ENCODE measurements at places on chromosomes 3 and 15. TPM values are rescaled to one million over a fixed set of nuclear protein-coding genes. Genes with fewer than 3 reads are reported as not detected.

GRCh38 chr3:137294139-137294538 lies 336.4 kb downstream of the IL20RB start:
- no peak for DNase-seq

DNA sequence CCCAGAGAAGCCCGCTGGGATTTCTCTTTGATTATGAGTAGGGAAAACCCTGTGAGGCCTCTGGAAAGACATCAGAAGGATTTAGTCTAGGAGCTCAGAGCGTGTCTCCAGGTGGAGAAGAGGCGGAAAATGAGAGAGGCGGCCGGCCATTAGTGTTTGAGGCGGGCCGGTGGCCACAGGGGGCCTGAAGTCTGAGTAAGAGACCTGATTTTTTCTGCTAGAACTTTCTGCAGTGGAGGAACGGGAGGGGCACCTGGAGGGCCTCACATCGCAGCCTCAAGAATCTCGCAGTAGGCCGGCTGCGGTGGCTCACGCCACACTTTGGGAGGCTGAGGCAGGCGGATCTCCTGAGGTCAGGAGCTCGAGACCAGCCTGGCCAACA lies 28.5 kb downstream of the KLHDC8B start:
- no peak for DNase-seq

GRCh38 chr3:76487446-76487845 lies 552.5 kb upstream of the ROBO2 start:
- DNase-seq: peak; percentile 0

- DNase-seq: peak; percentile 59
Measured at GRCh38 chr15:39874890-39875549, 45.0 kb downstream of the GPR176 start.

GRCh38 chr3:27105904-27106303 lies 263.3 kb downstream of the NEK10 start:
- no peak for DNase-seq

- peak; percentile 86 for DNase-seq
Measured at GRCh38 chr15:70375006-70375431, 277.3 kb upstream of the TLE3 start.

GRCh38 chr3:61538486-61538885 lies 22.9 kb upstream of the PTPRG start:
- no peak for DNase-seq

- no peak for DNase-seq
Measured at GRCh38 chr3:106943071-106943470, 434.2 kb upstream of the CCDC54 start.

DNA sequence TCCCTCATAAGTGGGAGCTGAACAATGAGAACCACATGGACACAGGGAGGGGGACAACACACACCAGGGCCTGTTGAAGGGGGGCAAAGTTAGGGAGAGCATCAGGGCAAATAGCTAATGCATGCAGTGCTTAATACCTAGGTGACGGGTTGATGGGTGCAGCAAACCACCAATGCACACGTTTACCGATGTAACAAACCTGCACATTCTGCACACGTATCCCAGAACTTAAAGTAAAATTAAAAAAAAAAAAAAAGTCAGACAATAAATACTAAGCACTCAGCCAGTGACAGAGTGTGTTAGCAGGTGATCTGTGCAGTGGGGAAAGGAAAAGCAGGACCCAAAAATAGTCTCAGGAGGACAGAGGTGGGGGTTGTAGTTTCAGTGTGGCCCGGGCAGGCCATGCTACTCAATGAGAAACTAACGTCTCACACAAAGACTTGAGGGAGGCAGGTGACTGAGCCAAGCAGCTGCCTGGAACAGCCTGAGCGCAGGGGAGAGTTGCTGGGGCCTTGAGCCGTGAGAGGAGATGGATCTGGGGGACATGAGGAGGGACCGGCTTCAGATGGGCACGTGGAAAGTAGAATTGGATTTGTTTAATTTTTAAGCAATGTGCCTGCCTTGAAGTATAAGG lies 18.4 kb downstream of the ANKDD1A start:
- DNase-seq: no peak

- no peak for DNase-seq
Measured at GRCh38 chr3:50644561-50644960, 27.6 kb downstream of the MAPKAPK3 start.

DNA sequence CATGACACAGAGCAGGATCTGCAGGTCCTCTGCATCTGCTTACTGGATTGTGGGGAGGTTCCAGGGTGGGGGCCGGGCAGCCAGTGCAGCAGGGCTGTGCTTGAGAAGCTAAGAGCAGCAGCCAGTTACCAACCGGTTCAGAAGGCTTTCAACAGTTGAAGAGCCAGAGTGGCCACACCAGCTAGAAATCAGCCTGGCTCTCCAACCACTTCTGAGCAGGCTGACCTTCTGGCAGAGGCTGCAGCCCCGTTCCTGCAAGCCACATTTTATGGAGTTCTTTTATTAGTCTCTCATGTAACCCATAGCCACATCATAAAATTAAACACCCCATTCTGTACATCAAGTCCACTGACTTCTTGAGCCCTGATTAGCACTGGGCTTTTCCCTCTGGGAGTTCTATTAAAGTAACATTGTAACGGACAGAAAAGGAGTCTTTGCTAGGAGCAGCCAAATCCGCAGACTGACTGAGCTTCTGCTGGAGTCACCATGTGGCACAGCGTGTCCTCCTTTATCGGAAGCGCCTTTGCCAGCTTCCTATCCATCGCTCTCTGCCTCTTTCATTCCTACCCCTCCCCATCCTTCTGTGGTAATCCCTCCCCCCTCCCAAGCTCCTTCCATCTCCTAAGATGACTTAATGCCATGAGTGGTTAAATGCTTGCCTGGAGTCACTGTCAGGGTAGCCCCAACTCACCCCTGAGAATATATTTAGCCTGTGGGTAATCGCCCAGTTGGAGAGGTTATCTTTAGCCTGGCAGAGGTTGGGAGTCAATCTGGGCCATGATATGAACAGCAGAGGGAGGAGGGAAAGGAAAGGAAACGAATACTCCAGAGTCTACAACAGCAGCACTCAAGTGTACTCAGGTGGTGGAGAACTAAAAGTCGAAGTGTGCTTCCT lies 138.5 kb upstream of the HES1 start:
- no peak for DNase-seq

DNA sequence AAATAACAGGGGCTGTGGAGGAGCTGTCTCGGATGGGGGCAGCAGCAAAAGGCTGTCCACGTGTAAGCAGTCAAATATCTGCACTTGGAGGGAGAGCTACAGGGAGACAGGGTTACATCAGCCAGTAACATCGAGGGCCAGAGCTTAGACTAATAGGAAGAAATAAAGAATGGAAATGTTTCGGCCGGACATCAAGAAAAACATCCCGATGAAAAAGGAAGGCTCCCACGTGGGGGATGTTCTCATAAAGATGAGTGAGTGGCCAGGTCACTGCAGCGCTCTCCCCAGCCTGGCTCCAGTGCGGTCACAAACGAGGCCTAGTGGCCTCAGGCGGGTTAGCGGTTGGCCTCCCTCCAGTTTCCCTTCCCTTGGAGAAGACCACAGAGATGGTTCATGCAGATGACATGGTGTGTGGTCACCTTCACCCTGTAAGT lies 56.1 kb upstream of the WNT5A start:
- peak; percentile 97 for DNase-seq

DNA sequence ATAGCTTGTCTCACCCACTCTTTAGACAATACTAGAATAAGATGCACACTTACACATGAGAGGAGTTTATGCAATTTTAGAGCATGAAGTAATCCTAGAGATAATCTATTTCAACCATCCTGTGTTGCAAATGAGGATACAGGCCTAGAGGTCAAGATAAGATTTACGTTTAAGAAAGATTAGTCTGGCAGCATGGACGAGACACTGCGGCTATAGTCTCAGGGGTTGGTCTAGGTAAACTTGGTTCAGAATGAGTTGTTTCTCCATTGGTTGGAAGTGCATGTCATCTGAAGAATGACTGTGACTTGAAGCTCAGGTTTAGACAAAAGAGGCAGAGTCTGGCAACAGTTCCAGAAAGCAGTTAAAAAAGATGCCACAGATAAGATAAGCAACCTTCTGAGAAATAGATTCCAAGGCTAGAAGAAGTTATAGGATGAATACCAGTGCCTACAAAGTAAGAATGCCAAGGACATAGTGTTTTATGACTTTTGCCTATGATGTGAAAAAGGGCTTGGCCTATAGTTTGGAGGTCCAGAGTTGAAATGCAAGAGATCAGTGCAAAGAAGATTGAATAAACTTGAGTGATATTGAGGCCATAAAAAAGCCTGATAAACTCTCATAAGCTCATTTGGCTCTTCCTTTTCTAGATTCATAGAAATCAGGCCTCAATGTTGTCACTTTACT lies 631.0 kb downstream of the SQOR start:
- DNase-seq: peak; percentile 11

DNA sequence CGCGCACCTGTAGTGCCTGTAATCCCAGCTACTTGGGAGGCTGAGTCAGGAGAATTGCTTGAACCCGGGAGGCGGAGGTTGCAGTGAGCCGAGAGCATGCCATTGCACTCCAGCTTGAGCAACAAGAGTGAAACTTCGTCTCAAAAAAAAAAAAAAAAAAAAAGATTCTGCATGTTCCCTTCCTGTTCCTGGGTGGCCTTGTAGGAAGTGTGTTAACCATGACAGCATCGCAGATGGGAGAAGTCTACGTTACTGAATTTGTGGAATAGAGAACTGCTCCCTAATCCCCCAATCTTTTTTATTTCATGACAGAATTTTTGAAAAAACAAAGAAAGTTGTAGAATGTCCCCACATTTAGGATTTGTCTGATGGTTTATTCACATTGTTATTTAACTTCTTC lies 45.4 kb downstream of the FOXL2 start:
- no peak for DNase-seq

DNA sequence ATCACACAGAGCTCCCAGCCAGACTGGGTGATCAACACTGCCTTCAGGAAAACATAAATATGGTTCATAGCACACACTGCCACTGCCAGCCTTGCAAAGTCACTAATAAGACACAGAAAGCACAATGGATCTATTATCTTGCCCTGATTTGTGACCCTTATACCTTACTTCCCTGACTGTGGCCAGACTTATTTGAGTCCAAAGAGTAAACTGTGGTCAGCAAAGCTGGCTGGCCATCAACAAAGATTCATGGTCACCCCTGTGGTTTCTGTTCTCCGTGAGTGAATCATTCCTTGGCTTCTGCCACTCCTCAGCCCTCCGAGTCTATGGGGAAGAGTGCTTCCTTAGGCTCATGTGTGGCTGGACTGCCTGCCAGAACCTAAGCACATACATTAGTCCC lies 437.7 kb downstream of the RAP2B start:
- peak; percentile 95 for DNase-seq

DNA sequence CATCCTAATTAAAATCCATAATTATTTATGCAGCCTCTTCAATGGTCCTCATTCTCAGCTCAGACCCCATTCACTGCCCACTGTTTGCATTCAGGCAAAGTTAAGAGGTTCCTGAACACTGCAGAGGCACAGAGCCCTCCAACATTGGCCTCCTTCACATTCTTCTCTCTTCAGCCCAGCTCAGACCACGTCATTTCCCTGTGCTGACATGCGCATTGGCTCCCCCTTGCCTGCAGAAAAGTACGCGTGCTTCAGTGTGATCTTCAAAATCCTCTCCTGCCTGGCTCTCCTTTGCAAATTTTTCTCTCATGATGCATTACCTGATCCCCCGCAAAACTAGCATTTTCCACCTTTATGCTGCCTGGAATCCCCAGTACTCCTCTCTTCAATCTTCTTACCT lies 552.3 kb downstream of the NTRK3 start:
- DNase-seq: no peak

- peak; percentile 96 for DNase-seq
Measured at GRCh38 chr3:149621218-149622005, 36.4 kb downstream of the WWTR1 start.

DNA sequence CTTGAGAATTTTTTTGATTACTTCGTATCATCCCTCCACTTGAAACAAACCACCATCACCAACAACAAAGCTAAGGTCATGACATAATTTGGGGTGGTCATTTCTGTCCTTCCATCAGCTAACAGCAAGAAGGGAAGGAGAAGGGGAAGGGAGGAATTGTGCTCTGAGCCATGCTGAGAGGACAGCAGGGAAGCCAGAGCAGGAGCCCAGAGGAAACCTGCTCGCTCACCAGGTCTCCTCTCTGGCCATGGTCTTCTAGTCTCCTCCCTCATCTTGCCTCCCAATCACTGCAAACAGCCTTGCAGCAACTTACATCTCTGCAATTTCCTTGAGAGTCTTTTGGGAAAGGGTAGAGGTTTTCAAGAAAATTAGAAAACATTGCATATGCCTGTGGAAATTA lies 196.7 kb downstream of the SSR3 start:
- peak; percentile 4 for DNase-seq

GRCh38 chr3:14507305-14507741 lies 32.8 kb downstream of the GRIP2 start:
- DNase-seq: peak; percentile 59

DNA sequence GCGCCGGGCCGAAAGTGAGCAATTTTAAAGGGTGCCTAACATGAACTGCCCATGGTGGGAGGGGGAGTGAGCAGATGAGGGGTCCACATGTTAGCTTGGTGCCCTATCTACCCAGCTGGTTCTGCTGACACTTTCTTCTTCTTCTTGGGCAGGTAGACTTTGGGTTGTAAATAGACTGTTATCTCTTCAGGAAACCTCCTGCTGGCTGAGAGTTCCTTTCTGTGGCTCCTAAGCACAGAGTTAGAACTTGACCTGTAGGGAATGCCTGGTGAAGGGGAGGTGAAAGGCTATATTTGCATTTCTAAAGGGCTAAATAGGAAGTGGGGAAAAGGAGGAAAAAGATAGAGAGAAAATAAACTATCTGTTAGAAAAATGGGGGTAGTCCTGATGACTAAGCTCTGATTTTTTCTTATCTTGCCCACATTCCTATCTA lies 521.4 kb upstream of the TGFBR2 start:
- DNase-seq: no peak

DNA sequence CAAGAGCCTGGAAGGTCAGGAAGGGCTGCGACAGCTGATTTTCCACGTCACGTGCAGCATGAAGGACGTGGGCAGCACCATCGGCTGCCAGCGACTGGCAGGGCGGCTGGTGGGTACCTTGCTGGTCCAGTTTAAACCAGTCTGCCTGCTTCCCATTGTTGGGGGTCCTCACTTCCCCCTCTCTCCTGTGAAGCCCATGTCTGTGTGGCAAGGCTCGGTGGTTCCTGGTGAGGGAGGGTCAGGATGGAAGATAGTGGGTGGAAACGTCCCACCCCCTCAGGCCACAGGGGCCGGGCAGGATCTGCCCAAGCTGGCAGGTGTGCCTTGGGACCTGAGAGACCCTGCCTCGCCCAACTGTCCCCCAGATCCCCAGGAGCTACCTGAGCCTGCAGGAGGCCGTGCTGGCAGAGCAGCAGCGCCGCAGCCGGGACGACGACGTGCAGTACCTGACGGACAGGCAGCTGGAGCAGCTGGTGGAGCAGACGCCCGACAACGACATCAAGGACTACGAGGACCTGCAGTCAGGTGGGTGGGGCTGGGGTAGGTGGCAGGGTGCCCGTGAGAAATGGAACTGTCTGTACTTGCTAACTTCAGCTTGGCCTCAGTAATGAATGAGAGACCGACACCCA lies 108.2 kb downstream of the LRRK1 start:
- no peak for DNase-seq

Gene SPATA12
- total RNA-seq: 0.07 TPM

Gene PROS1
- total RNA-seq: 4.0 TPM

Gene CHAC1
- 2.6 TPM for total RNA-seq

Gene TRIM42
- total RNA-seq: not detected

Gene CHRNA7
- total RNA-seq: 2.0 TPM

Gene ZPLD1
- not detected for total RNA-seq

Gene SLC22A13
- total RNA-seq: not detected

Gene SCG5
- 75.2 TPM for total RNA-seq

Gene ACP3
- 0.52 TPM for total RNA-seq

Gene ANKDD1A
- 2.1 TPM for total RNA-seq

Gene CISH
- total RNA-seq: 0.81 TPM

Gene FRMD5
- total RNA-seq: 4.1 TPM

Measured in M059J (cell line).